ENCODE measurements at places on chromosomes 2 and 18.
A peak's percentile ranks its signal among the peaks of the same experiment; 100 is the strongest.

- no peak for DNase-seq
Observed at GRCh38 chr2:46847726-46848412, 67.7 kb downstream of the MCFD2 start.

- DNase-seq = no peak
Observed at GRCh38 chr18:68219274-68219673, 495.6 kb downstream of the TMX3 start.

- DNase-seq = peak; percentile 47
Observed at GRCh38 chr2:217279556-217279955, 419.7 kb upstream of the TNP1 start.

- DNase-seq = no peak
Observed at GRCh38 chr2:234427081-234428061, 69.5 kb downstream of the ARL4C start.

- DNase-seq = no peak
Observed at GRCh38 chr2:113178891-113179290, 5.1 kb downstream of the PSD4 start.

DNA sequence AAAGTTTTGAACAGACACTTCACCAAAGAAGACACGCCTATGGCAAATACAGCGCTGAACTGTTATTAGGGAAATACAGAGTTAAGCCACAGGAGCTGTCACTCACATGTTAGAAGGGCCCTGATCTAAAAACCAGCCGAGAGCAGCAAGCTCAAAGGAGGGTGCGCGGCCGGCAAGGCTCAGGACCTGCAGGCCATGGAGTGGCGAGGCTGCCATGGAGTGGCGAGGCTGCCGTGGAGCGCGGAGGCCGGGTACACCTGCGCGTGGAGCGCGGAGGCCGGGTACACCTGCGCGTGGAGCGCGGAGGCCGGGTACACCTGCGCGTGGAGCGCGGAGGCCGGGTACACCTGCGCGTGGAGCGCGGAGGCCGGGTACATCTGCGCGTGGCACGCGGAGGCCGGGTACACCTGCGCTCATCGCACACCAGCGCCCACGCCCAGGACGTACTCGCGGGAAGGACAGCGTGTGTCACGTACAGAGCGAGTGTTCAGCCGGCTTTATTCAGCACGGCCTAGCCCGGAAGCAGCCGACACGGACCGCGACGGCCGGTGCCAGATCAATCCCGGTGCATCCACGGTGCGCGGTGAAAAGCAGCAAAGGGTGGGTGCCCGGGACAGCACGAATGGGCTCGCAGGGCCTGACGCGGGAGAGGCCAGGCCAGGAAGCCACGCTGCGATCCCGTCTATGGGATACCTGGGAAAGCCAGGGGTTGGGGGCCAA, 68.8 kb downstream of the SLC66A2 start:
- DNase-seq = no peak

- peak; percentile 4 for DNase-seq
Observed at GRCh38 chr2:103959174-103960128, 894.5 kb upstream of the POU3F3 start.

- no peak for DNase-seq
Observed at GRCh38 chr18:54805571-54806334, 22.5 kb upstream of the RAB27B start.

DNA sequence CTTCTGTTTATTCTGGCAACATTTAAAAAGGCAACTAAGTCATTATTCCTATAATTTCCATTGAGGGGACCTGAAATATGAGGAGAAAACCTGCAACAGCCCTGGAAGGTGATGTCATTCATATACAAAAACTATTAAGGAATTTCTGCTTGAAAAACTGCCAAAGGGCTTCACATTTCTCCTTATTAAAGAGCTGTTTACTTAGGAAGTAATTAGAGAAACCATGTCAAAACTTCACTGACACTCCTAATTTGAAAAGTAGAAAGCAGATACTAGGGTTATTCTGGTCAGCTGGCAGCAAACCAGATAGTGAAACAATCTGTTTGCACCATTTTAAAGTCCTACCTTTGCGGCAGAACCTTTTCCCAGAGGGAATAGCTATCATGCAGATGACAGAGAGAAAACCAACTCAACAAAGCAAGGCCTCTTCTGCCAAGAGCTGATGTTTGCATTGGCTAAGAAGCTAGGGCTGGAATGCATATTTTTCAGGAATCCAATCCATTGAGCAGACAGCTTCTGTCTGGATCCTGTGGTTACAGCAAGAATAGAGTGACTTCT, 592.2 kb upstream of the SYT4 start:
- DNase-seq = peak; percentile 28

- DNase-seq = no peak
Observed at GRCh38 chr2:177693658-177694339, 301.2 kb downstream of the AGPS start.

DNA sequence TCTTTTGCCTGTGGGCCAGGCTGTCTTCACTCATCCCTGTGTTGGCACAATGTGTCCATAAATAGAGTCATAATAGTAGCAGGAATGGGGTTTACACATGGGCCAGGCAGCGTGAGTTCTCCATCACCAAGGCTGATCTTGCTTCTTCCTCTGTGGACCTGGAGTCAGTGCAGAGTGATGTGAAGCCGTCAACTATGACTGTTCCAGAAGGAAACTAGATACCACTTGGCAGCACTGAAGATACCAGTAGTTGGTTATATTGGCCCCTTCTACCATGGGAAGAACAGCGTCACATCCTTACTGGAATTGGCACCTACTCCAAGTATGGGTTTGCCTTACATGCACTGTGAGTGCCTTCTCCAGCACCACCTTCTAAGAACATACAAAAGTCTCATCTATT, 30.2 kb downstream of the COPS8 start:
- DNase-seq = no peak

DNA sequence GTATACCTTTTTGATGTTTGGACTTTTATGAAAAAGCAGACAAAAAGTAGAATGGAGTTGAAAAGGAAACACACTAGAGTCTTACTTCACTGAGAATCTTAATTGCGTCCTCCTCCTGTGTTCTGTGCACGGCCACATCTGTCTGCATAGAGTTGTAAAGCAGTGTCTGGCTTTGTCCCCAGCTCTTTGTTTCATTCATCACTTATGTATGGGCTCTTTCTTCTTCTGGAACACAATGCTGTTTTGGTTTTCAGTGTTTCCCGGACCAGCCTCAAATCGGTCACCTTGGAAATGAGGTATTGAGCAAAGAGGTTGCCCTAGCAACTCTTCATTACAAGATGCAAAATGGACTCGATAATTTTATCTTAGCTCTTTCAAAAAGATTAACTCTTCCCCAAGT, 104.3 kb upstream of the CNGA3 start:
- DNase-seq = no peak

GRCh38 chr18:38709122-38709521, 1143.5 kb upstream of the CELF4 start:
- no peak for DNase-seq

DNA sequence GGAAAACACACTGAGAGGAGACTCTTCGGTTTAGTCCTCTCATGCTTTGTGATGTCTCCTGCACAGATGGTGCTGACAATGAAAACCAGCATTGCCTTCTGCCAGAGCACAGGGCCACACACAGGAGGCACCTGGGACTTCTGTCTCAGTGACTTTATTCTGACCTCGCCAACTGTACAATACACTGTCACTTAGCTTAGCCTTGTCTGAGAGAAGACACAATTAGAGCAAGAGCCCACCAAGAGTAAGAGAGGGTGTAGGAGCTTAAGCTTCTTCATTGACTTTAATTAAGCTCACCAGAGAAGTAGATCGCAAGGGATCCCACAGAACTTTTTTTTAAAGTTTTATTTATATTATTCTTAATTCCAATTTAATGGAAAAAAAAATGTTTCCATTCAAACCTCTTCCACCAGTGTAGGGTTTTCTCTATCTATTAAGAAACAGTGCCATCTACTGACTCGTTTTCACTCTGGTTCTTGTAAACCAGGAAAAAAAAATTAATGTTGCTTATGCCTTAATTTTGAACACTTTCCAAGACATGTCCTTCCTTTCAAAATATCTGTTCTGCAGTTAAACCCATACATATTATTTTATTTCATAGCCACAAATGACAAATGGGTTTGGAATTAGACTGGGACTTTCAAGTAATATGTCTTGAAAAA, 42.4 kb upstream of the DDX18 start:
- no peak for DNase-seq

- DNase-seq = no peak
Observed at GRCh38 chr2:48126162-48126561, 219.9 kb upstream of the FBXO11 start.

DNA sequence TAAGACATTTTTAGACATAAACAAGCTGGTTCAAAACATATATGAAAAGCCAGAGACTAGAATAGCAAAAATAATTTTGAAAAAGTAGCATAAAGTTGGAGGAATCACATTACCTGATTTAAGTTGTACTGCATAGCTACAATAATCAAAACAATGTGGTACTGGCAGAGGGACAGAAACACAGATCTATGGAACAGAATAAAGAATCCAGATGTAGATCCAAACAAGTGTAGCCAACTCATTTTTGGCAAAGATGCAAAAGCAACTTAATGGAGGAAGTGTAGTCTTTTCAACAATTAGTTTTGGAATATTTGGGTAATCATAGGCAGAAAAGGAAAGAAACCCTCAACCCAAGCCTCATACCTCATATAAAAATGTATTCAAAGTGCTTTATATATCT, 278.7 kb upstream of the ZNF521 start:
- DNase-seq = no peak

- no peak for DNase-seq
Observed at GRCh38 chr2:235639885-235640284, 146.0 kb downstream of the AGAP1 start.

GRCh38 chr2:37858400-37858711, 66.7 kb upstream of the RMDN2 start:
- DNase-seq = peak; percentile 41

Measured in MG63 (cell line).